Astrocyte (in vitro differentiated cells and primary cell): ENCODE measurements at places on chromosomes 3 and 15. TPM values are rescaled to one million over a fixed set of nuclear protein-coding genes. Genes with fewer than 3 reads are reported as not detected.

Gene ADAMTS17
- total RNA-seq: 0.14 and 0.27 TPM in 2 replicates

Gene C3orf70
- 5.7 and 8.2 TPM in 2 replicates for total RNA-seq

Gene AHSG
- total RNA-seq: not detected in 2 replicates

Gene TRH
- total RNA-seq: 0.14 TPM in 1 of 2 replicates, not detected in the other

Gene LRTM1
- not detected in 2 replicates for total RNA-seq

Gene TMCO5A
- not detected in 2 replicates for total RNA-seq
